ENCODE measurements at places on chromosomes 11 and 22. TPM values are rescaled to one million over a fixed set of nuclear protein-coding genes. Genes with fewer than 3 reads are reported as not detected.

ADM2 gene
- 21.1 TPM for total RNA-seq

GPHA2 gene
- total RNA-seq: not detected

MRPL49 gene
- 41.0 TPM for total RNA-seq

HEPHL1 gene
- total RNA-seq: not detected

OPCML gene
- total RNA-seq: not detected

DNA sequence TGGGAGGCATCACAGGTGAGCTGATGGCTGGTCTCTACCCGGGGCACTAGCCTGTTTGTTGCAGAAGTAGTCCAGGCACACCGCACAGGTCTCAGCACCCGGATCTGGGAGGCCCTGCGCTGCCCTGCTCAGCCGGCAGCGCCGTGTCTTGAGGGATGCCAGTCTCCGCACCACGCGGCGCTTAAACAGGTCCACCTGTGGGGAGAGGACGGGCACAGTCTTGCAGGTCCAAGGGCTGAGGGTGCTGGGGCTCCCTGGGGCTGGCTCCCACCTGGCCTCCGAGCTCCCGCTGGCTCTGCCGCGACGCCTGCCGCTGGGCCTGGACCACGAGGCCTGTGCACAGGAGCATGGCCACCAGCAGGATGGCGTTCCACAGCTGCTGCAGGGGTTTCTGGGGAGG lies 7.2 kb downstream of the RNF215 start:
- H3K4me3 ChIP-seq: no peak overlapping the region
- H3K4me1 ChIP-seq: no peaks in the 10 kb centered on the region
- no peak overlapping the region for H3K27ac ChIP-seq
- peaks cover 16% of the 10 kb centered on the region for H3K36me3 ChIP-seq
- no peak for DNase-seq
- H3K27me3 ChIP-seq: no peaks in the 10 kb centered on the region

DNA sequence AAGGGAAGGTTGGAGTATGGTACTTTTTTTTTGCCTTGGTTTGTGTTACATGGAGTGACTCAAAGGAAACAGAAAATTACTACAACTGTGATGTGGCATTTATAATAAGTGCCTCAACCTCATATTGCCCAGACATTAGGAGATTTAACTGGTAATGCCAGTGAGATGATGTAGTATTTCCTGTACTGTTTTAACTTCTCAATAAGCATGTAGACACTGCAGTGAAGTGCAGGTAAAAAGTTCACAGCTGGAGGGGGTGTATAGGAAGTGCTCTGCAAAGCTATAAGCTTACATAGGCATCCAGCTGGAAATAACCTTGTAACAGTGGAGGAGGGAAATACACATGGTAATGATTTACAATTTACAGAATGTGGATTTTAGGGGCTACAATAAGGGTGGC lies 138.2 kb upstream of the MTMR2 start:
- peak overlapping the region; percentile 70 for H3K27ac ChIP-seq
- peaks cover 10% of the 10 kb centered on the region for H3K36me3 ChIP-seq
- H3K4me3 ChIP-seq: no peak overlapping the region
- peaks cover 42% of the 10 kb centered on the region for H3K4me1 ChIP-seq

DNA sequence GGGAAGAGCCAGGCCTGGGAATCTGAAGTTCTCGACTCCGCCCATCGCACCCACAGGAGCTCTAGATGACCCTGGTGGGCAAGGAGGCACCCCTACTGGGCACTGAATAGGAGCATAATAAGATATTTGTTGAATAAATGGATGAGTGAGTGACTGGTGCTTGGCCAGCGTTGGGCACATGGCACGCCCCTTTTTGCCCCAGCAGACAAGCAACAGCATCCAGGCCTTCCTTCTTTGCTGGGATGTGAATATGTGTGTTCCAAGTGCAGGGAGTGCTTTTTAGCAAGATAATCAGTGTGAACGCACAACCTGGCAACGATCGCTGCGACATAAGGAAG lies 443 bp upstream of the CELF1 start:
- no peaks in the 10 kb centered on the region for H3K27me3 ChIP-seq
- H3K27ac ChIP-seq: peak overlapping the region; percentile 87
- peak overlapping the region; percentile 98 for H3K4me3 ChIP-seq
- peaks cover 24% of the 10 kb centered on the region for H3K4me1 ChIP-seq
- H3K36me3 ChIP-seq: peaks cover 5% of the 10 kb centered on the region
- no peak for DNase-seq

DNA sequence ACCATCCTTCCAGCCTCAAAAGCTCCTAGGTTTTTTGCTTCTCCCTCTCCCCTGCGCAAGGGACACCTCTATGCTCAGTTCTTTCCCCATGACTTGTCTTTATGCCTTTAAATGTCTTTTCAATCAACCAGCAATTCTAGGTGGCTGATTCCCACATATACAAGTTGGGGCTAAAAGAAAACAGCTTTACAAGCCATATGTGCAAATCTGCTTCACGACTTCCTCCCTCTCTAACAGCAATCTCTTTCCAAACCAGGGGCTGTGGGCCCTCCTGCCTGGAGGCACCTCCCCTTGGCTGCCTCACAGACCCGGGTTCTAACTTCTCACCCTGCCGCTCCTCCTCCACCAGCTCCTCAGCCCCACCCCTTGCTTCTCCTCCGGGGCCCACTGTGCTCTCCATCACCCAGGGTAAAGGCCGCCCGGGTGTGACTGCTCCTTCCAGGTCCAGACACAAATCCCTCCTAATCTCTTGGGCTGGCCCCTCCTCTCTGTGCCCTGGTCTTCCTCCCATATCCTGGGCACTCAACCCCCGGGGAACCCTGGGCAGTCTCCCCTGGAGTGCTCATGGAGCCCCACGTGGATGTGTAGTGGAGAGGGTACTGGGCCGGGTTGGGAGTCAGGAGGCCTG lies 14.1 kb downstream of the TMPRSS13 start:
- H3K36me3 ChIP-seq: no peaks in the 10 kb centered on the region
- H3K4me3 ChIP-seq: no peak overlapping the region
- H3K27ac ChIP-seq: no peak overlapping the region
- no peaks in the 10 kb centered on the region for H3K4me1 ChIP-seq
- H3K27me3 ChIP-seq: peaks cover 40% of the 10 kb centered on the region
- DNase-seq: no peak

DNA sequence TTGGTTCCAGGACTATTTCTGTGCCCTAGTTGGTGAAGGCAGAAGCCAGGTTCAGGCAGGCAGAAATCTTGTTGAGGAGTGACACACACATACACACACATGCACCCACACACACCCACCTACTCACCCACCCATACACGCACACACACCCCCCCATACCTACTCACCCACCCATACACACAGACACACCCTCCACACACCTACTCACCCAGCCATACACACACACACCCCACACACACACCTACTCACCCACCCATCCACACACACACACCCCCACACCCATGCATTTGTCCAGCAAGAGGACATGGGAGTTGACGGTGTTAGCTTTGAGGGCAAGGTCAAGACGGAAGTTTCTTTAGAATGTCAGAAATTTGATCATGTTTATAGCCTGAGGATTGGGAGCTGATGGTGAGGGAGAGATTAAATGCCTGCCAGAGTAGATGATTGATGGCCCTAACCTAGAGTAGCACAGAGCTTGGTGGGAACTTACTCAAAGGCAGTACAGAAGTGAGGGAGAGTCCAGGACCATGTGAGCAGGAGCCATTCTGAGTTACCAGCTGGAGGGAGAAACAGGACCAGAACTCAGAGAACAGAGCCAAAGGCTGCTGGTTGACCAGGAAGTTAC lies 68.9 kb downstream of the CYB5R2 start:
- no peak overlapping the region for H3K27ac ChIP-seq
- no peak overlapping the region for H3K4me3 ChIP-seq
